PC-3 (cell line): ENCODE measurements at places on chromosomes 2 and 18. TPM values are rescaled to one million over a fixed set of nuclear protein-coding genes. Genes with fewer than 3 reads are reported as not detected.
A peak's percentile ranks its signal among the peaks of the same experiment; 100 is the strongest.

- H3K4me3 ChIP-seq: no peak overlapping the region
- no peak for DNase-seq
- no peak overlapping the region for H3K27ac ChIP-seq
- no peaks in the 10 kb centered on the region for H3K27me3 ChIP-seq
Measured at GRCh38 chr2:25056098-25056821, 14.4 kb downstream of the EFR3B start.

The CKAP2L gene
- total RNA-seq: 16.0 and 20.7 TPM in 2 replicates

- no peaks in the 10 kb centered on the region for H3K27me3 ChIP-seq
- no peak overlapping the region for H3K27ac ChIP-seq
- no peaks in the 10 kb centered on the region for H3K36me3 ChIP-seq
- no peak for DNase-seq
- peaks cover 8% of the 10 kb centered on the region; the same call in 1 of the 2 replicates for H3K4me1 ChIP-seq
Measured at GRCh38 chr2:140200764-140201163, 1420.6 kb upstream of the NXPH2 start.

GRCh38 chr2:12716032-12716281 lies 779 bp upstream of the TRIB2 start:
- H3K36me3 ChIP-seq: no peaks in the 10 kb centered on the region
- DNase-seq: peak; percentile 89
- H3K4me3 ChIP-seq: peak overlapping the region; percentile 78
- H3K27me3 ChIP-seq: no peaks in the 10 kb centered on the region
- peak overlapping the region; percentile 99 for H3K27ac ChIP-seq
- H3K4me1 ChIP-seq: peaks cover 30% of the 10 kb centered on the region

DNA sequence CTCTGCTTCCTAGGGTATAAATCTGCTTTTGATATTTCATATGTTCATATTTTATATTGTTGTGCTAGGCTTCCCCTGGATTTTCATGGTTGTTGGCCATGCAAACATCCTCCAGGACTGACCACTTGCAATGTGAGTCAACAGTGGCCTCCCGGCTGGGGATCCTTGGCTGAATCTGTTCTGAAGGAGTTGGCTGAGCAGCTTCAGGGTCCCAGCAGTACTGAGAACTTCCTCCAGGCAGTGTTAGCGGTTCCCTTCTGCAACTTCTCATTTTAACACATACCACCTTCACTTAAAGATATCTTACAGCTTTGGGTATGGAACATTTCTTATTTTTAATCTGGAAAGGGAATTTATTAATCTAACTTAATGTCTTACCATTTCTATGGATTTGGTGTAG lies 122.1 kb downstream of the DTNB start:
- H3K27me3 ChIP-seq: no peaks in the 10 kb centered on the region
- H3K27ac ChIP-seq: no peak overlapping the region
- no peaks in the 10 kb centered on the region for H3K4me1 ChIP-seq
- no peak overlapping the region for H3K4me3 ChIP-seq
- no peaks in the 10 kb centered on the region for H3K36me3 ChIP-seq

The RNF125 gene
- total RNA-seq: 1.1 and 1.2 TPM in 2 replicates

The CFC1 gene
- not detected in 2 replicates for total RNA-seq

The MRO gene
- total RNA-seq: 0.55 TPM in 1 of 2 replicates, not detected in the other

- DNase-seq: peak; percentile 2
- H3K36me3 ChIP-seq: no peaks in the 10 kb centered on the region
- H3K27me3 ChIP-seq: no peaks in the 10 kb centered on the region
- no peaks in the 10 kb centered on the region for H3K4me1 ChIP-seq
Measured at GRCh38 chr18:49663899-49664890, 102.3 kb downstream of the LIPG start.

- no peak overlapping the region for H3K27ac ChIP-seq
- H3K4me1 ChIP-seq: no peaks in the 10 kb centered on the region
- no peak overlapping the region for H3K4me3 ChIP-seq
- peaks cover 4% of the 10 kb centered on the region; the same call in 1 of the 2 replicates for H3K27me3 ChIP-seq
- H3K36me3 ChIP-seq: no peaks in the 10 kb centered on the region
- no peak for DNase-seq
Measured at GRCh38 chr18:64518191-64518590, 369.3 kb upstream of the LINC00305 start.

The KIAA2012 gene
- total RNA-seq: not detected in 2 replicates

The RGPD4 gene
- not detected in 2 replicates for total RNA-seq

DNA sequence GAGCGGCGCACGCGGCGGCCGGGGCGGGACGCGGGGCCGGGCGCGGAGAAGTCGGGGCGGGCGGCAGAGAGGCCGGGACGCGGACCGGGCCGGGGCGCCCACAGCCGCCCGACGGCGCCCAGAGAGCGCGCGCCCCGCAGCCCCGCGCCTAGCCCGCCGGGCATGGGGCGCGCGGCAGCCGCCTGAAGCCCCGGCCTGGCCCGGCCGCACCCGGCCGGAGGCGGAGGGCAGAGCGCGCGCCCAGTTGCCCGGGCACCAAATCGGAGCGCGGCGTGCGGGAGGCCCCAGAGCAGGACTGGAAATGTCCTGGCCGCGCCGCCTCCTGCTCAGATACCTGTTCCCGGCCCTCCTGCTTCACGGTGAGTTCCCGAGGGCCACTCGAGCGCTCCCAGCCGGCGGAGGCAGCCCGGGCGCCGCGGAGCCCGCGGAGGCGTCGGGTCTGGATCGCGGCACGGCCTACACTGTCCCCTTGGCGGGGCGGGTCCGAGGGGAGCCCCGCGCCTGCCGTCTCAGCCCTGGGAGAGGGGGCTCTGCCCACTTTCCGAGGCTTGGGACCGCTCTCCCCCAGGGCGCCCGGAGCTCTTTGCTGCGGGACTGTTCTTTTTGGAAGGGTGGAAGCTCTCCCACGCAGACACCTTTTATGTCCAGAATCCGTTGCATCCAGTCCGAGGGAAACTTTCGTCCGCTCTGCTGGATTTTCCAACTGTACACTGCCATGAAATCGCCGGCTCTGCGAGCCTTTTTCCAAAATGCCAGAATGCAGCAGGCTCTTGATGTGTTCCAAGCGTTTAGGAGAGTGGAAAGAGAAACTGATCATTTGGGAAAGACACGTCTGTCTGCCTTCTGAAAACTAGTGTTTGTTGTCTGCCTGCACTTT lies 484 bp downstream of the APCDD1 start:
- no peaks in the 10 kb centered on the region for H3K36me3 ChIP-seq
- H3K4me3 ChIP-seq: no peak overlapping the region
- DNase-seq: no peak
- H3K4me1 ChIP-seq: no peaks in the 10 kb centered on the region
- H3K27ac ChIP-seq: no peak overlapping the region
- H3K27me3 ChIP-seq: peaks cover 94% of the 10 kb centered on the region

DNA sequence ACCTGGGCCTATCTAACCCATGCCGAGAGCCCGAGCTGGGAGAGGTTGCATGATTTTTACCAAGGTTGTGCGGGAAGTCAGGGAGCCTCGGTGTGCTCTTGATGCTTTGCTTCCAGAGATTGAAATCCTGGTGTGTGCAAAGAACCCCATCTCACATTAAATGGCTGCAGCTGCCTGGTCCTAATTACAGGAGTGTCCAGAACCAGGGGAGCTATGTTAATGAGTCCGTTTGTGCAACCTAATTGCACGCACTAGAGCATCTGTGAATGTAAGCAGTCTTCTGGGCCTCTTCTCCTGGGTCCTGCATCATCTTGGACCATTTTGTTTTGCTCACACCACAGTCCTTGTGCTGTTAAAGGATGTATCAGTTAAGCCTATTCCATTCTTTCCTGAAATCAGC lies 263.8 kb downstream of the AGAP1 start:
- H3K27ac ChIP-seq: no peak overlapping the region
- no peaks in the 10 kb centered on the region for H3K36me3 ChIP-seq
- H3K4me1 ChIP-seq: no peaks in the 10 kb centered on the region
- no peak overlapping the region for H3K4me3 ChIP-seq
- no peaks in the 10 kb centered on the region for H3K27me3 ChIP-seq
- no peak for DNase-seq

The BOK gene
- 30.2 and 39.3 TPM in 2 replicates for total RNA-seq

DNA sequence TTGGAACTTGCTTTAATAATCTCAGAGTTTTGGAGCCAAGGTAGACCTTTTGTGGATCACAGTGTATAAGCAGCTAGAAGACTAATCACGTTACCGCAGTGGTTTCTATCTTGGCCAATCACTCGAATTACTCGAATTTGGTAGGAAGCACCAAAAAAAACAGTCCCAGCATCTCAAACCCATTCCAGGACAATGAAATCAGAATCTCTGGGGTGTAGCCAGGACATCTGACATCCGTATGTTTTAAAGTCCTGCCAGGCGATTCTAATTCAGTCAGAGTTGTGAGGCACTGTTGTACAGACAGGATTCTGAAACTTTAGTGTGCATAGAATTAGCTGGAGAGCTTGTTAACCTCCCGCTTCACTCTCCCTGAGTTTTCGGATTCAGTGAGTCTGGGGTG lies 30.8 kb downstream of the GRHL1 start:
- H3K4me1 ChIP-seq: 0 out of 2 replicates have a peak, but pooled peaks cover 3% of the 10 kb centered on the region
- no peak overlapping the region for H3K27ac ChIP-seq
- no peaks in the 10 kb centered on the region for H3K27me3 ChIP-seq
- DNase-seq: no peak
- no peak overlapping the region for H3K4me3 ChIP-seq

- H3K4me1 ChIP-seq: no peaks in the 10 kb centered on the region
- no peaks in the 10 kb centered on the region for H3K27me3 ChIP-seq
- no peak overlapping the region for H3K4me3 ChIP-seq
- no peak for DNase-seq
- no peaks in the 10 kb centered on the region for H3K36me3 ChIP-seq
Measured at GRCh38 chr18:75482880-75483279, 55.4 kb upstream of the SMIM21 start.

GRCh38 chr2:196853301-196854087 lies 44.3 kb upstream of the C2orf66 start:
- H3K4me1 ChIP-seq: 0 out of 2 replicates have a peak, but pooled peaks cover 3% of the 10 kb centered on the region
- no peak for DNase-seq
- no peak overlapping the region for H3K27ac ChIP-seq
- H3K27me3 ChIP-seq: no peaks in the 10 kb centered on the region
- no peaks in the 10 kb centered on the region for H3K36me3 ChIP-seq

DNA sequence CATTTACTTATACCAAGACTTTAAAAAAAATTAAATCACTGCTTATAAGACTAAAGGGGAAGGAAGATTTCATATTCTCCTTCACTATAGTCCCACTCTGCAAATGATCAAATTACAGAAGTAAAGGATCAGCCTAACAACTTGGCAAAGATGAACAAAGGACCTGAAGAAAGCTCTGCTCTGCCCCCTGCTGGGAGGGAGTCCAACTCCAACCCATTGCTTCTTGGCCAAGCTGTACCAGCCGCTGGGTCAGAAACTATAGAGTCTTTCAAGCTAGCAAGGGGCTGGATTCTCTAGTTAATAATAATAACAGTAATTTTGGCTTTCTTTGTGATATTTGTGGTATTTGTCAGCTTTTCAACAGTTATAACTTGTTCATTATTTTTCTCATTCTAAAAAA lies 927.0 kb upstream of the CRIM1 start:
- H3K27ac ChIP-seq: no peak overlapping the region
- H3K4me1 ChIP-seq: no peaks in the 10 kb centered on the region

- H3K4me1 ChIP-seq: peaks cover 9% of the 10 kb centered on the region
- H3K27me3 ChIP-seq: no peaks in the 10 kb centered on the region
- no peak overlapping the region for H3K27ac ChIP-seq
- no peak overlapping the region for H3K4me3 ChIP-seq
- no peak for DNase-seq
Measured at GRCh38 chr2:29733965-29734364, 187.4 kb downstream of the ALK start.

- no peak for DNase-seq
- no peak overlapping the region for H3K4me3 ChIP-seq
- no peaks in the 10 kb centered on the region for H3K36me3 ChIP-seq
- H3K4me1 ChIP-seq: no peaks in the 10 kb centered on the region
- H3K27me3 ChIP-seq: peaks cover 56% of the 10 kb centered on the region
- no peak overlapping the region for H3K27ac ChIP-seq
Measured at GRCh38 chr18:1895456-1896185, 675.7 kb downstream of the METTL4 start.

The ADAM23 gene
- 0.22 and 0.69 TPM in 2 replicates for total RNA-seq

The SNED1 gene
- total RNA-seq: 0.40 and 0.66 TPM in 2 replicates

The SLC5A7 gene
- 0.06 TPM in 1 of 2 replicates, not detected in the other for total RNA-seq

GRCh38 chr2:145324748-145325147 lies 804.8 kb upstream of the ZEB2 start:
- H3K4me1 ChIP-seq: peaks cover 30% of the 10 kb centered on the region
- H3K27me3 ChIP-seq: no peaks in the 10 kb centered on the region
- H3K4me3 ChIP-seq: no peak overlapping the region
- no peaks in the 10 kb centered on the region for H3K36me3 ChIP-seq
- DNase-seq: no peak

DNA sequence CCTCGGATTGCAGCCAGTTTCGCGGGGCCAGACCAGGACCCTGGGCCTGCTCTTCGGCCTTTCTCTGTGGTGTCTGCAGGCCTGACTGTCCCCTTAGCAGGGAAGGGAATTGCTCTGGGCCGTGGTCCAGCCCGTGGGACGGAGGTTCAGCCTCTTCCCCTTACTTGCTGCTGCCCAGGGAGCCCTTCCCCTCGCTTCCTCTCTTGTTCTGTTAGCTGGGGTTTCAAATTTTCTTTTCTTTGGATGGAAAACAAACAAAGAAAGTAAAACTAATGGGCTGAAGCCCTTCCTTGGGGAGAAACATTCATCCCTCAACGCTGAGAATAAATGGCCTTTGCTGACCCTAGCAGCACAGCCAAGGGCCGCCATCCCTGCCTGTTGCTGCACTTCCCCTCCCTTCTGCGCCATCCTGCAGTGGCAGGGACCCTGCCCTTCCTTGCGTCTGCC lies 52.4 kb downstream of the ASAP2 start:
- H3K4me1 ChIP-seq: peaks cover 11% of the 10 kb centered on the region; the same call in 1 of the 2 replicates
- no peak overlapping the region for H3K4me3 ChIP-seq
- no peaks in the 10 kb centered on the region for H3K36me3 ChIP-seq

DNA sequence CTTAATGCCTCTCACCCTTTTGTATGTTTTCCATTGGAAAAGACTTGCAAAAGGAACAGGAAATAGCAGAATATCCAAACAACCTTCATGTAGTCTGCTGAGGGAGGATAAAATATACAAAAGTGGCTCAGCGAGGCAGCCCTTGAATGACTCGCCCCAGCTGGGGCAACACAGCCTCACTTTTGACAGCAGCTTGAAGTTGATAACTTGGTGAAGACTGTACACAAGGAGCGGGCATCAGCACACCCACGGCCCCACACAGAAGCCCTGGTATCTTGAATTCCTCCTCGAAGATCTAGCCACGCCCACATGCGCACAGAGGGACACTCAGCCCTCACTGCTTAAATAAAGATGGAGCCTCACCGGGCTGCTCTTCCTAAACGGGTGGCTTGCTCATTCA lies 161.0 kb downstream of the IRS1 start:
- DNase-seq: no peak
- H3K27me3 ChIP-seq: no peaks in the 10 kb centered on the region
- peaks cover 3% of the 10 kb centered on the region; the same call in 1 of the 2 replicates for H3K4me1 ChIP-seq
- H3K27ac ChIP-seq: no peak overlapping the region
- no peaks in the 10 kb centered on the region for H3K36me3 ChIP-seq

- H3K4me3 ChIP-seq: no peak overlapping the region
- no peak overlapping the region for H3K27ac ChIP-seq
- H3K27me3 ChIP-seq: no peaks in the 10 kb centered on the region
- H3K4me1 ChIP-seq: no peaks in the 10 kb centered on the region
- DNase-seq: no peak
- H3K36me3 ChIP-seq: no peaks in the 10 kb centered on the region
Measured at GRCh38 chr18:55300421-55300935, 287.5 kb downstream of the TCF4 start.

- H3K36me3 ChIP-seq: no peaks in the 10 kb centered on the region
- H3K4me1 ChIP-seq: no peaks in the 10 kb centered on the region
- no peak overlapping the region for H3K4me3 ChIP-seq
- DNase-seq: peak; percentile 10
- peaks cover 28% of the 10 kb centered on the region for H3K27me3 ChIP-seq
- no peak overlapping the region for H3K27ac ChIP-seq
Measured at GRCh38 chr18:64244571-64244970, 95.7 kb upstream of the LINC00305 start.
